ENCODE measurements at places on chromosomes 1 and 21.

DNA sequence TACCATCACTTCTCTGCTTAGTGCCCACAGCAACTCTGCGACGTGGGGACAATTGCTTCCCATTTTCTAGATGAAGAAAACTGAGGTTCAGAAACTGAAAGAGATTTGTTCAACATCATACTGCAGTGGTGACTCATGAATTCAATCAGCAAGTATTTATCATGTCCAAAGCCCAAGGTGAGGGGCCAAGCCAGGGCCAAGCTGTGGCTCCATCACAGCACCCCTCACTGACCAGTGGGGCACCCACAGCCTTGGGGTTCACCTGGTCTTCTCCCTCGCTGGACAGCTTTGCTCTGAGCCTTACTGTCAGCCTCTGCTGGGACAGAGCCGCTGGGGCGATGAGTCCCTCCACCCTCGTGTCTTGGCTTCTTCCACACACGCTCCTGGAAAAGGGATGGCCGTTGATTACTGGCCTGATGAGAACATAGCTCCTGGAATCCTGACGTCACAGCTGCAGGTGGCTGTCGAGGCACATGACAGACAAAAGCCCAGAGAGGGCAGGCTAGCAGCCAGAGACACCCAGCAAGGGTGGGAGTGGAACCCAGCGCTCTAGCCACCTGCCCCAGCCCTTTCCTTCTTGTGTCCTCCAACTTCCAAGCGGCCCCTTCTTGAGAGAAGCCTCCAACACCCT is 6.2 kb downstream of the EDN2 start:
- no peak for DNase-seq

- peak; percentile 51 for DNase-seq
Measured at GRCh38 chr1:35883635-35884101, 659 bp downstream of the AGO1 start.

- no peak for DNase-seq
Measured at GRCh38 chr1:227429447-227430359, 111.4 kb upstream of the CDC42BPA start.

DNA sequence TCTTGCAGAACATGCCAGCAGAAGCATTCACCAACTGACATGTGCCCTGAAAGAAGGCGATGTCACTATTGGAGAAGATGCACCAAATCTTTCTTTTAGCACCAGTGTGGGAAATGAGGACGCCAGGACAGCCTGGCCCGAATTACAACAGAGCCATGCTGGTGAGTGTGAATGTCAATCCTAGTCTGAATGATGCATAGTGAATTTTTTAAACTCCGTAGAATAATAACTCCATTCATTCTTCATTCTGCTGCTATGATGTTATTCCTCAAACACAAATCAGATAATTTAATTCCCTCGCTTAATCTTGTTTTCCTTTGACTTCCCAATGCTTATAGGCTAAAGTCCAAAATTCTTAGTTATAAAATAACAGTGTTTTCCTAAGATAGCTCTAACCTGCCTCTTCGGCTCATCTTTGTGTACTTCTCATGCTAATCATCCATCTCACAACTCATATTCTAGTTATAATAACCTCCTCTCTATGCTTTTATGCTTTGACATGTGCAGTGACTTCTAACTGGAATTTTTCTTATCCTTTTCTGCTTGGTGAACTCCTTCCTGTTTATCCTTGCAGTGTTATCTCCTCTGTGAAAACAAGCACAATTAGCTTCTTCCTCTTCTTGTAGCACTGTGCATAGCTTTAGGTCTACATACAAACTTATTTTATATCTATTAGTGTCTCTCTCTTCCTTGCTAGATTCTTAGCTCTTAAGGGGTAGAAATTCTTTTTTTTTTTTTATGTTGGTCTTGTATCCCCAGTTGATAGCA is 14.4 kb downstream of the SDCCAG8 start:
- DNase-seq: no peak

- no peak for DNase-seq
Measured at GRCh38 chr21:36073181-36073580, 3.4 kb downstream of the CBR1 start.

- DNase-seq: no peak
Measured at GRCh38 chr1:209613400-209614150, 30.1 kb downstream of the CAMK1G start.

- DNase-seq: no peak
Measured at GRCh38 chr21:25507522-25507921, 99.8 kb downstream of the MRPL39 start.

- DNase-seq: no peak
Measured at GRCh38 chr1:52654063-52654462, 21.1 kb downstream of the SHISAL2A start.

DNA sequence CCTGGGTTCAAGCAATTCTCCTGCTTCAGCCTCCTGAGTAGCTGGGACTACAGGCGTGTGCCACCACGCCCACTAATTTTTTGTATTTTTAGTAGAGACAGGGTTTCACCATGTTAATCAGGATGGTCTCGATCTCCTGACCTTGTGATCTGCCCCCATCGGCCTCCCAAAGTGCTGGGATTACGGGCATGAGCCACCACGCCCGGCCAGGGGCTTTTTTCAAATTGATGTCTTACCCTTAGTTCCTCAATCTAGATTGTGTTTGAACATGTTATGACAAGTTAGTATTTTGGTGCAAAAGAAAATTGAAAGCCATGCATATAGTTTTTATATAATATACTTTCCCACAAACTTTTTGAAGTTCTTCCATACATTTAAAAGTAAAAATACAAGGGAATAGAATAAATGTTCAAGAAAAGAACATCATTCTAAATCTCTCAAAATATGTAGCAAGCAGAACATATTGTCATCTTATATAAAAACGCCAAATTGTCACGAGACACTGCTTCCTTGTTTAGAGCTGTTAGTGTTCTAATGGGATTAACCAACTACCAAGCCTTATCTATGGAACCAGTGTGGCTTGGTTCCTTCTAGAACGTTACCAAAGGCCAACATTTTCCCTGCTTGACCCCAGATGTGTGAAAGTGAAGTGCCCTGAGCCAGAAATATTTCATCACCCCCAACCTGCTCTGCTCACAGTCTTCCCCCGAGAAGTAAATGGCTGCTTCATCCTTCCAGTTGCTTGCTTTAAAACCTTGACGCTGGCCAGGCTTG is 9.5 kb upstream of the PLEKHM2 start:
- DNase-seq: no peak

- DNase-seq: no peak
Measured at GRCh38 chr1:161238039-161238473, at the start of gene NR1I3. Gene NR1I3, minus strand, starts transcription at chr1:161238203. Its CDS starts 1,638 bp downstream, at chr1:161236565.

Data from activated CD8-positive, alpha-beta memory T cell treated with anti-CD3 and anti-CD28 coated beads, Interleukin-2, amount 10 ng/mL, durations not matched to agents 7 days and 5 days (primary cell).